ENCODE measurements at places on chromosomes 4 and X.

- no peak for DNase-seq
These were observed 25.3 kb downstream of the TSC22D3 start for GRCh38 chrX:107750263-107750662.

DNA sequence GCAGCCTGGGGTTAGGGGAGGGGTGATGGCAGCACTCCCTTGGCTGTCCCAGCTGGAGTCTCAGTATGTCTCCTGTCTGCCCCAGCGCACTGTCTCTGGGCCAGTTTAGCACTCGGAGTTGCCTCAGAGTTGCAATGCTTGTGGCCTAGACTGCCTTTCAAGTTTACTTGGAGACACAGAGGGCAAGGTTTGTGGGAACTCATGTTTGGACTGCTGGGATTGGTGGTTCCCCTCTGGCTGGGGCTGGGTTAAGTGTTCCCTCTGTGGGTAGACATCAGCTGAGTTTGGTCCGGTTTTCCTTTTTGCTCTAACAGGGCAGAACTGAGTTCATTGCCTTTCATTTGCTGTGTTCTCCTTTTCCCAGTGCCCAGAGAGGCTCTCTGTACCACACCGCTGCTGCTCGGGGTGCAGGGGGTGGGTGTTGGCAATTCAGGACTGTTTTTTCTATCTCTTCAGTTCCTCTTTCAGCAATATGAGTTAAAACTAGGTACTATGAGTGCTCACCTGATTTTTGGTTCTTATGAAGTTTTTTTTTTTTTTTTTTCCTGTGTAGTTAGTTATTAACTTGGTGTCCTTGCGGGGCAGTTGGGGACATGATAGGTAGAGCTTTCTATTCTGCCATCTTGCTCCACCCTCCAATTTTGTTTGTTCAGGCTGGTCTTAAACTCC is 17.2 kb downstream of the RAB33B start:
- no peak for DNase-seq

- no peak for DNase-seq
These were observed 13.9 kb downstream of the RHOH start for GRCh38 chr4:40210776-40211175.

- no peak for DNase-seq
These were observed 54.5 kb upstream of the GPR34 start for GRCh38 chrX:41634284-41634683.

GRCh38 chr4:79827283-79827682 is 245.7 kb downstream of the ANTXR2 start:
- DNase-seq: no peak

DNA sequence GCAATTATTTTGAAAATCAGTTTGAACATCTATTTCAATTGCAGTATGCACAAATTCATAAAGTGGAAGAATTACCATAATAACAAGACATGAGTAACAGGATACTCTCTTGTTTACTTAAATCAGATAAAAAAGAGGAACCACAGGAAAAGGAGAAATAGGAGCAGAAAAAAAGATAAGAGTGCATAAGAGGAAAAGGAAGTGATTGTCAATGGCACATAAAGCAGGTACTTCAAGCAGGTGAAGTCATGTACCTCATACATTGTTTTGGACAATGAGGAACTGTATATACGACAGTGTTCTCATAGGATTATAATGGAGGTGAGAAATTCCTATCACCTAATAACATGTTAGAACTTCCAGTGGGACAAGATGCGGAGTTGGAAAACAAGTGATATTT is 334.5 kb upstream of the PCDH7 start:
- DNase-seq: no peak

GRCh38 chr4:113757486-113757885 is 4.1 kb downstream of the CAMK2D start:
- no peak for DNase-seq

DNA sequence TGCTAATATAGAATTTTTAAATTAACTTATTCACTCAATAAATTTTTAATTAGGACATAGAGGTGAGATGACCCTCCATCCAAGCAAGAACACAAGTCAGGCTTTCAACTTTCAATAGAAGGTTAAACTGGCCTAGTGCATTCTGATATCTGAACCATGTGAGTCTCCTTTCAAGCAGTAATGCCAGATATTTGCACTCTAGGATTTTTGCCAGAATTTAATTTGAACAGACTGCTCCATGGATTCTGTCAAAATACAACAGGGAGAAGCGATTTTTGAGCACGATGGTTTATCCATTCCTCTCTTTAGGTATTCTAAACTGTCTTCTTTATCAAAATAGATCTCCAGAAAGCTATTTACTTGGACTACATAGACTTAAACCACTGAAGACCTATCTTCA is 72.0 kb upstream of the DCLK2 start:
- DNase-seq: no peak

- no peak for DNase-seq
These were observed 20.2 kb downstream of the CNGA2 start for GRCh38 chrX:151754641-151755215.

- no peak for DNase-seq
These were observed 29.4 kb downstream of the IRF2 start for GRCh38 chr4:184444953-184445309.

DNA sequence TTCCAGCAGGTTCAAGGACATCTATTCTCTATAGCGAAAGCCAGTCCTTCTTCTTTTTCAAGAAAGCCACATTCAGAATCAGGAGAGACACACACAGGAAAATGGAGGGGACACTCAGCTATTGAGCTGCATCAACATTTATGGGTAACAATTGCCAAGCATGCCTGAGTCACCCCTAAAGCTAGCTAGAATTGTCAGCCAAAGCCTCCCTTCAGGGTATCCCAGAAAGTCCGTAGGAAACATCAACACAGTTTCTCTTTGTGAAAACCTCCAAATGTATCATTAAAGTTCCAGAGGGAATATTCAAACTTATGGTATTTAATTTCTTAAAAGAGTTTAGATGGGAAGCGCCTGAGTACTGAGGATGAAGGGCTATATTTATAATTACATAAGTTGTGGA is 331.1 kb upstream of the SLC7A11 start:
- DNase-seq: no peak

GRCh38 chr4:182427554-182427953 is 184.4 kb downstream of the TENM3 start:
- DNase-seq: no peak

DNA sequence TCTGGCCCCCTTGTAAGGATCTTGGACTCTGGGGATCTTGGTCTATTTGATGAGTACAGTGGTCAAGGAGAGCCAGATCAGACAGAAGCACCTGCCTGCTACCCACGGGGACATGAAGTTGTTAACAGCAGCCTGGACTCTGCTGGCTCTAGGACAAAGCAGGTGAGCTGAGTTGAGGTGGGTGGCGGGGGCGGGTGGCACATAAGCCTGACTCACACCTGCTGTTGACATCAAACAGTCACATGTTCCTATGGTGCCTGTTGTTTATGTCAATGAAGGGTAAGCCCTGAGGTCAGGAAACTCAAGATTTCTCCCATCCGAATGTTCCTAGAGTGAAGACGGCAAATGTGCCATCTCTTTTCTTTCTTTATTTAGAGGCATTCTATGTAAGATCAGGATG is 50.1 kb upstream of the CLNK start:
- no peak for DNase-seq

DNA sequence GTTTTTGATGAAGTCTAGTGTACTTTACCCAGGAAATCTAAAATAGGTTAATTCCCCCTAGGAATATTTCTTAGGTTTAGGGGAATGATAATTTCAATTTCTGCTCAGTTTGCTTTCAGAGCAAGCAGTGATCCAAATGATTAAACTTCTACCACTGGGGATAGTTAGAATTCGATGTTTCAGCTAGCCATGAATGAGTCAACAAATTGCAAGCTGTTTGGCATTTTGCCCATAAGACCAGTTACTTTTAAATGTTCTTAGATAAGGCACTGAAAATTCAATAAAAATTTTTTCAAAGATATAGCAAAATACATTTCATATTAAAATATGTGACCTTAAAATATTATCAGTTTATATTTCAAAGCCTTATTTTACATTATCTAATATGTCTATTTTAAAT is 993.6 kb downstream of the ARAP2 start:
- DNase-seq: no peak

DNA sequence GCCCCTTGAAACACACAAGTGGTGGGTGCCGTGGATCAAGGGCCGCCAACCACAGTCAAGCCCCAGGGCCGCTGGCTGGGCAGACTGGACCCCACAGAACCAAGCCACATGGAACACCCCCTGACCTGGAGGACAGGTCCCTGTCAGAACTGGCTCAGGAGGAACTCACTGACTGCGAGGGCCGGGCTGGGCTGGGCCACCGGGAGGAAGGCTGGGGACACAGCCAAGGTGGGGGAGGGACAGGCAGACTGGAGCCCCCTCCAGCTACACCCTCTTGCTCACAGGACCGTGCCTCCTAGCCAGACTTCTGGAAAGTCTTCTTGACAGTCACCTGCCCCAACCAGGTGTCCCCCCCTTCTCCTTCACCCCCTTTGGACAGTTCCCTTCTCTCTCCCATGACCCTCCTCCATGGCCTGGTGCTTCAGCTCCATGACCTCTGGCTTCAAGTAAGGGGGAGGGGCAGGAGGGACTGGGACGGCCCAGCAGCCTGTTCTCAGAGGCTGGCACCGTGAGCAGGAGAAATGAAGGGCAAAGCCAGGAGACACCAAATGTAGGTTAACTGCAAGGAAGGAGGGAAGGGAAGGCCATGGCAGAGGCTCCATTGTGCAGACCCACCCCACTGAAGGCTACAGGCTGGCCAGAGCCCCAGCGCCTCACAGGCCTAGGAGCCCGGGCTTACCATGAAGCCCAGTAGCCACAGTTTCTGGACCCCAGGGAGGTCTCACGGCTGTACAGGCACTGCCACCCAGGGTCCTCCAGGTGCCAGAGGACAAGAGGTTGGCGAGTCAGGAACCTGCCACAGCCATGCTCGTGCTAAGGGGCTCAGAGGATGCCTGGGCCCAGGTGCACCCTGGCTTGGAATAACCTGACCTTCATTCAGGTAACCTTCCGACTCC is 22.6 kb upstream of the DUSP9 start:
- DNase-seq: no peak

- DNase-seq: no peak
These were observed 55.2 kb downstream of the GAB1 start for GRCh38 chr4:143391895-143392294.

DNA sequence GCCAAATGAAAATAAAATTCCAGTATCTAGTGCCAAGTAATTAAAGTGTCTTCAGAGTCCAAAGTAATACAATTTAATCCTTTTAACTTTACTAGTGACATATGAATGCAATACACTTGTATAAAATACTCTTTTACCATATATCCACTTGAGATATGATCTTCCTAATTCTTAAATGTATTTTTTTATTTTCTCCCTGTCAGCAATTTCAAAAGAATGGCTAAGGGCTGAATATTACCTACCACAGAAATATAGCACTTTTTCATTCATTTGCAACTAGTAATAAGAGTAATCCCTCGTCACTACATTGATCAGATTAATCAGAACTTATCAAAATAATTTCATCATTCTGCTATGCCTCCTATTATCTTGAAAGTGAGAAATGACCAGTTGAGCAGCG is 10.1 kb upstream of the TBX22 start:
- no peak for DNase-seq

DNA sequence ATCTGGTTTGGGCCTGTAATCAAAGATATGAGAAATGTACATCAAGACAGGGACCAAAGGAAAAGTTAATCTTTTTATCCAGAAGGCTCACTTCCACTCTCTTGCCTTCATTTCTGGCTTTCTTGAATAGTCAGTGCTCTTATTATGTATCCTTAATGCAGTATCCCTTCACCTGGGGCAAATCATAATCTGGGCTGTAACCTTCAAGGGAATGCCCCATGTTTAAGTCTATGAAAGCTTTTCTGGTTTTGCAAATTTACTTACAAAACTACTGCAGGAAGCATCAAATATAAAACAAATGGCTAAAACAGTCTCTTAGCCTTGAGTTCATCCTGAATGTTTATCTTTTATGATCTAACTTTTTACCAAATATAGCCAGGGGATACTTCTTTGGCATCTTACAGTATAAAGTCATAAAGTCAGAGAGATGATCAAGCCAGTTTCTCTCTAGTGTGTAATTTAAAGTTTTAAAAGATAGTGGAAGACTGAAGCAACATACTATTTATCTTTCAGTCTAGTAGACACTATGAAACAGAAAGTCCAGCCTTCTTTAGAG is 1214.8 kb downstream of the STIM2 start:
- DNase-seq: no peak

GRCh38 chr4:2261110-2261852 is 628 bp downstream of the MXD4 start:
- peak; percentile 47 for DNase-seq

- DNase-seq: no peak
These were observed 26.1 kb downstream of the PALLD start for GRCh38 chr4:168522829-168523489.

- DNase-seq: no peak
These were observed 115.8 kb upstream of the BMPR1B start for GRCh38 chr4:94641702-94642560.

DNA sequence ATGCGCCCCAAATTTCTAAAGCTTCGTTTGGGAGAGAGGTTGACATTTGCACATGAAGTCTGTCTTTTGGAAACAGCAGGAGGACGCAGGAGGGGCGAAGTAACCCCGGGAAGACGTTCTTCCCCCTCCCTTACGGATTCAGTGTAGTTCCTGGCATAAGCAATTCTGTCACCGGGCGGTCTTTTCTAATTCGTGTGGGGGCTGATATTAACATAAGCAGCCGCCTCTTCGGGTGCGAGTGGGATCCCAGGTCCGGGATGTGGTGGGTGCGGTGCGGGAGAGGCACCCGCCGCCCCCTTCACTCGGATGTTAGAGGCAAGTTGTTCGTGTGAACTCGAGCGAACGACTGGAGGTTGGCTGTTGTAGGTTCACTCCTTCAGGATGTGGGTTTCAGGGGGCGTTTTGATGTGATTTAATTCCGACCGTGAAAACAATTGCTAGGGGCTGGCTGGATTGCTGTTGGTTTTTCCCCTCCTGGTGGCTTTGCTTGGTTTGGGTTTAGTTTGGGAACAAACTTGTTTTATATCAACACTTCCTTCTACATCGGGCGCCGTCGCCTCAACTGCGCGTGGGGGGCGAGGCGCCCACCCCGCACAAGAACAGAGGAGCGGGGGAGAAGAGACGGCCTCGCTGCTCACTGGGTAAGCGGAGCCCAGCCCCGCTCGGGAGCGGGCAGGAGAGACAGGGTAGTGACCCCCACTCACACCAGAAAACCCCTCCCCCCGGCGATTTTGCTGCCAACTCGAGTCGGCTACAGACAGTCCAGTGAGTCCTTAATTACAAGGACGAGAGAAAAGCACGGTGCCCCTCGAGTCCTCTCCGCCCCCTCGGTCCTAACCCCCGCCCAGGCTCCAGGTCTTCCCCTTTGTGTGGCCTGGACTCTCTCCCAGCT is 2.9 kb upstream of the LEF1 start:
- DNase-seq: no peak

GRCh38 chr4:134700251-134700650 is 498.7 kb upstream of the PABPC4L start:
- DNase-seq: no peak

All from Calu3 (cell line).